ENCODE measurements at places on chromosomes 2 and 18.

- DNase-seq, result no peak
Observed at GRCh38 chr2:129458436-129458835, 521.0 kb upstream of the RAB6C start.

GRCh38 chr2:168525020-168525419 lies 68.9 kb downstream of the CERS6 start:
- no peak for DNase-seq

GRCh38 chr2:1609040-1609439 lies 135.3 kb downstream of the PXDN start:
- DNase-seq, result no peak

- no peak for DNase-seq
Observed at GRCh38 chr2:215830304-215830703, 183.0 kb downstream of the MREG start.

- DNase-seq, result no peak
Observed at GRCh38 chr18:36309436-36310391, 12.2 kb downstream of the FHOD3 start.

- DNase-seq, result no peak
Observed at GRCh38 chr2:122329278-122329677, 573.8 kb downstream of the TSN start.

All from activated T-cell treated with anti-CD3 and anti-CD28 coated beads for 4 hours (primary cell).